ENCODE measurements at places on chromosomes 7 and 10.

GRCh38 chr10:92149261-92149660 is 141.6 kb downstream of the CPEB3 start:
- no peak for DNase-seq

- DNase-seq: no peak
These were observed 45.7 kb downstream of the SEMA3C start for GRCh38 chr7:80873140-80873539.

DNA sequence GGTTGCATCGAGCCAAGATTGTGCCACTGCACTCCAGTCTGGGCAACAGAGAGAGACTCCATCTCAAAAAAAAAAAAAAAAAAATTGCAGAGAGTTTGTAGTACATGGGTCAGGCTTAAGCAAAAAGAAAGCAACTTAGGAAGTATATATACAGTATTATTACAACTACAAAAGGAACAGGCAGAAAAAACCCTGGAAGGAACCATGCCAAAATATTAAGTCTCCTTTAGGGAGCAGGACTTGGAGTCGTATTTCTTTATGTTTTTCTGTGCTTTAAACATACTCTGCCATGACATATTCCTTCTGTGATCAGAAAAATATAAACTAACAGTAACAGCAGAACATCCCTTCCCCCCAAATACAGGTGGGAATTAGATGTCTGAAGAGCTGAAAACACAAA is 144.4 kb downstream of the CUX1 start:
- no peak for DNase-seq

GRCh38 chr10:132407243-132407746 is 10.3 kb downstream of the PWWP2B start:
- DNase-seq: no peak

- no peak for DNase-seq
These were observed 92.6 kb downstream of the CREM start for GRCh38 chr10:35219292-35219691.

DNA sequence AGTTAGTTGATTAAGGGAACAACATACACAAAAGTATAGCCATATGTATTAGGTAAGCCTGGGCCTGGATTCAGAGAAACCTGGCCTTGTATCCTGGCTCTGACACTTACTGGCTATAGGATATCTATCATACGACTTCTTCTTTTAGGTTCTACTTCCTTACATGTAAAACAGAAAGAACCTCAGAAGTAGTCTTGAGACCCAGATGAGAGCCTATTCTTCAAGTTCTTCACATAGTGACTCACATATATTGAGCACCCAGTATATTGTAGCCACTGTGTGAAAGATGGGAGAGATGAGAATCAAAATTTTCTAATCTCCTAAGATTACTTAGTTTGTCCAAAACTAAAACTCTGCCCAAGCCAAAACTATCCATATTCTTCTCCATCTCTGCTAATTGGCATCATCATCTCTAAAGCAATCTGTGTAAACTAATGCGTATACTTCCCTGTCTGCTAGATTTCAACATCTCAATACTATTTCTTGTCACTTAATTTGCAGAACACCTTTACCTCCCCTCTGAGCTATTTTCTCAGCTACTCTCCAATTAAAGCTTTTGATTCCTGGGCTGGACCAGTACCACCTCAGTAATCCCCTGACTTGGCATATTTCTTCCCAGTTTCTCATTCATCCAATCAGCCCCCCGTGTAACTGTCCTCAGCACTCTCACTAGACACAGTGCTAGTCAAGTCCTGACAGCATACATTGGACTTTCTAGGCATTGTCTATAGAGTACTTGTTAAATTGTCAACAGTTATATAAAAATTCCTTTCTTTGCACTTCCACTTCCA is 53.5 kb upstream of the MET start:
- no peak for DNase-seq

GRCh38 chr10:47081264-47081663 is 170.0 kb downstream of the PTPN20 start:
- DNase-seq: no peak

GRCh38 chr7:2567679-2568278 is 9.0 kb downstream of the IQCE start:
- peak; percentile 16 for DNase-seq

GRCh38 chr7:24981171-24981951 is 1.4 kb upstream of the OSBPL3 start:
- no peak for DNase-seq

DNA sequence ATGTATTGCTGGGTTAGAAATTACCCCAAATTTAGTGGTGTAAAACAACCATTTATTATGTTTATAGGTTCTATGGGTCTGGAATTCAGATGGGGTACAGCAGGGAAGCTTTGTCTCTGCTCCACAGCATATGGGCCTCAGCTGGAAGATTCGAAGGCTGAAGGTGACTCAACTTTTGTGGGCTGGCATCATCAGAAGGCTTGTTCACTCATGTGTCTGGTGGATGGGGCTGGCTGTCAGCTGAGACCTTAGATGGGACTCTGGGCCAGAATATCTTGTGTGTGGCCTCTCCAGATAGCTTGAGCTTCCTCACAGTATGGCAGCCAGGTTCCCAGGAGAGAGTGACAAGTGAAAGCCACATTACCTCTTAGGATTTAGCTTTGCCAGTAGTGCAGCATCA is 45.9 kb downstream of the ZNF503 start:
- DNase-seq: no peak

DNA sequence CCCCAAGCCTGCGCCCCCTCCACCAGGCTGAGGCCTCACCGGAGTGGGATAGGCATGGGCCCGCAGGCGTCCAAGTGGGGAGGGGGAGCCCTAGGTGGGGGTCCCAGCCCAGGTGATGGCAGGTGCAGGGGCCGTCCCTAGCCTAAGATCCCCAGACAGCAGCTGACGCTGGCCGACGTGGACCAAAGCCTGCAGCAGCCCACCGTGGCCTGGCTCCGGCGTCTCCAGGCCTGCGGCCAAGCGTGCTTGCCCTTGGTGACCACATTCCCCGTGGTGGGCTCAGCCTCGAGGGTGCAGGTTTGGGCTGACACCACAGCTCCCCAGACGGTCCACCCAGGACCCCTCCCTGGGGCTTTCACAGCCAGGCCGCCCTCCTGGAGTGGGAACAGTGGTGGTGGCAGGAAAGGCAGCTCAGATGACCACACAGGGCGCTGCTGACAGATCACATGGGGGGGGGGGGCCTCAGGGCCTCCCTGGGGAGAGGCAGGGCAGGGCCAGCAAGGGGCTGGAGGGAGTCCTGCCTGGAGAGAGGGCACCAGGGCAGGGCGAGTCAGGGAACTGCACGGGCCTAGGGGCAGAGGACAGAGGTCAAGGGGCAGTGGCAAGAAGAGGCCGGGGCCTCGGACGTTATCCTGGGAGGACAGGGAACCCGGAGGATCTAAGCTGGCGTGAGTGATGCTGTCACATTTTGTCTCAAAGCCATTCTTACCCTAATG is 767 bp upstream of the ADAM8 start:
- DNase-seq: no peak

GRCh38 chr10:4174197-4174596 is 389.2 kb upstream of the KLF6 start:
- no peak for DNase-seq

DNA sequence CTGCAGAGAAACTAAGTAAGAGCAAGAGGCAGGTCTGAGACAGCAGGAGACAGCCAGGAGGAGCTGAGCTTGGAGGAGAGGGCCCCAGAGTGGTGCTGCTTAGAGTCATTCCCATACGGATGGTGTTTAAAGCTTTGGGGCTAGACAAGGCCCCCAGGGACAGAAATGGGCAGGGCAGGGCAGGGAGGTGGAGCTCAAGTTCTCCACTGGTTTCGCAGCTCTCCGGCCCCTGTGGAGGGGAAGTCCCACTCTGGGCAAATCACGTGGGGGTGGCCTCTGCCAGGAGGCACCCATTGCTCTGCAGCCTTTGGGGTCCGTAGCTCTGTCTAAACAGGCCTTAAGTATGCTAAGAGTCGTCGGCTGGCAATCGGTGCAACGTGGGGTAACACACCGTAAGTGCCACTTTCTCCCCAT is 1.0 kb upstream of the PTPRE start:
- no peak for DNase-seq

DNA sequence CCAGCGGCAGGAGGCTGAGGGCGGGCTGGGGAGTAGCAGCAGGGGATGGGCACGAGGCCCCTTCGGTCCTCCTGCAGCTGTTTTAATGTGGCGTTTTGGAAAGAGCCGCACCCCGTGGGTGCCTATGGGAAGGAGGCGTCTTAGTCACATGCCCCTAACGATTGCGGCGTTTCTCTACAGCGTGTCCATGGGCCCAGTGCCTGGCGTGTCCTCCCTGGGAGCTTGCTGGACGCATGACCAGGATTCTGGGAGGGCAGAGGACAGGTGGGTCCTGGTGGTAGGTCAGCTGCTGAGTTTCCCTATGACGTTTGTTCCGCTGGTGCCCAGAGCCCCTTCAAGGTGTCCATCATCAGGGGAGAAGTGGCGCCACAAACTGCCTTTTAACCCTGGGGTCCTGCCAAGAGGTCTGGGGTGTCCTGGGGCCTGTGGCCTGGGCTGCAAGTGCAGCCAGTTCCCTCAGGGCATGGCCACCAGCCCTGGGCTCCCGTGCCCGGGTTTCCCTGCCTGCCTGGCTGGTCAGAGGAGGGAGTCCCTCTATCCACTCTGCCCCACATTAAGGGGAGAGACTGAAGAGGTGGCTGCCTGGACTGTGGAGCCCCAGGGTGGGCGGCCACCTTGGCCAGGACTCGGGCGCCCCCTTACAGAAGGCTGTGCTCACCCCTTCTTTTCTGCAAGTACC is 48.7 kb downstream of the PWWP2B start:
- DNase-seq: no peak

DNA sequence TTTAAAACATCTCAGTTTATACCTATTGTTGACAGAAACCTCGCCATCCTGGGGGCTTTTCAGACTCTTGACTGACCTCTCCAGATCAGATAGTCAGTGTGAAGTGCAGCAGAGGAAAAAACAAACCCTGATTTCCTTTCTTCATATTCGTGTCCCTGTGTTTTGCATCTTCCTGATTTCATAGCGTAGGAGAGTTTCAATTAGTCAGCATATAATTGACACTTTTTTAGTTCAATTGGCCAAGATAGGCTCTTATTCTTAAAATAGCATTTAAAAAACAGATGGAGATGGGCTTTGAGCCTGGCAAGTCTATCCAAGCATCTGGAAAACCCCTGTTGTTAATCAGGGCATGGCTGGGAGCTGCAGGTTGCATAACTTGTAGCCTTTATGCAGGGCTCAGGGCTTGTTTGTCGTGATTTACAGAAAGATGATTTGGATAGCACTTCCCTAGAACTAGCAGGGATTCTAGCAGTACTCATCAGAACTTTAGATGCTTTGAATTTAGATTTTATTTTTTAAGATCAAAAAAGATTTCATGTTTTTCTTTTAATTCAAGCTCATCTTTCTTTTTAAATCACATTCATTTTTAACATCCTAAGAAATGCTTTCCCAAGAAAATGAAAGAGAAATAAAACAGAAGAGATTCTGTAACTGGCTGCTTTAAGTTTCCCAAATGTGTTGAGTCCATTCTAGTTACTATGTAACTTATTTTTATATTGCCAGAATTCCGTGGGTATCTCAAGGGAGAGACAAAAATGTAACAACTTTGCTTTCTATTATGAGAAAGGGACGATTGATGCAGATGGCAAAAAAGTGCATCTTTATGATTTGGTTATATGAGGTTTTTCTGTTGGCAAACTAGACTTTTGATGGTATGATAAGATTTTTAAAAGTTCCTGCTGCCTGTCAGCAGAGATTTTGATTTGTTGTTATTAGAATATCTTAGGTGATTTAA is 270.8 kb upstream of the FZD8 start:
- peak; percentile 41 for DNase-seq

DNA sequence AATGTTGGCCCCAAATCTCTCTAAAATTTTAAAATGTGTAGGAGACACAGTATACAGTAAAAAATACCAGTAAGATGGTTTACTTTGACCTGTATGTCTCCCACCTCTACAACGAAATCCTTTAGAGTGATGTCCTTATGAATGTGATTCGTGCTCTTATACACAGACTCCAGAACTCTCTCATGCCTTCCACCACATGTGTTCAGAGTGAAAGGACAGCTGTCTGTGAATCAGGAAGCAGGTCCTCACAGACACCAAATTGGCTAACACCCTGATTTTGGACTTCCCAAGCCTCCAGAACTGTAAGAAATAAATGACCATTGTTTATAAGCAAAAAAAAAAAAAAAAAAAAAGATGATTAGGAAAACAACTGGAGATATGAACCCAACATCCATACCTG is 35.2 kb downstream of the RNF133 start:
- DNase-seq: no peak

- peak; percentile 64 for DNase-seq
These were observed 14.8 kb upstream of the WNT16 start for GRCh38 chr7:121313793-121314676.

GRCh38 chr10:4034907-4035598 is 250.0 kb upstream of the KLF6 start:
- peak; percentile 9 for DNase-seq

- peak; percentile 99 for DNase-seq
These were observed 23.3 kb downstream of the MYOF start for GRCh38 chr10:93458821-93459257.

DNA sequence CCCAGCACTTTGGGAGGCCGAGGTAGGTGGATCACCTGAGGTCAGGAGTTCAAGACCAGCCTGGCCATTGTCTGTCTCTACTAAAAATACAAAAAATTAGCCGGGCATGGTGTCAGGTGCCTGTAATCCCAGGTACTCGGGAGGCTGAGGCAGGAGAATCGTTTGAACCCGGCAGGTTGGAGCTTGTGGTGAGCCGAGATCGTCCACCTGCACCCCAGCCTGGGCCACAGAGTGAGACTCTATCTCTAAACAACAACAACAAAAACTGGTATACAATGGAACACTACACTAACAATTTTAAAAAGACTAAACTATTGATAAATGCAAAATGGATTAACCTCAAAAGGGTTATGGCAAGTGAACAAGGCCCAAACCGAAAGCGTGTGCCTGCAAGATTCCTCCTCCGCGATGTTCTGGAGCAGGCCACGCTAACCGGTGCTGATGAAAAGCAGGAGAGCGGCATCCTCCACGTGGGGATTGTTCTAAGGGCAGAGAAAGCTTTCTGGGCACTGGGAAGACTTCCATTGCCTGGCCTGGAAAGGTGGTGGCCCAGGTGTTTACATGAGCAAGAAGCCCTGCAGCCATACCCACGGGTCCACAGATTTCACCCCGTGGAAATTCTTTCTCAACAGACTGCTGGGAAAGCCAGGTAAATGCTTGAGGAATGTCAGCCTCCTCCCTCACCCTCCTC is 53.8 kb downstream of the PDGFA start:
- no peak for DNase-seq

DNA sequence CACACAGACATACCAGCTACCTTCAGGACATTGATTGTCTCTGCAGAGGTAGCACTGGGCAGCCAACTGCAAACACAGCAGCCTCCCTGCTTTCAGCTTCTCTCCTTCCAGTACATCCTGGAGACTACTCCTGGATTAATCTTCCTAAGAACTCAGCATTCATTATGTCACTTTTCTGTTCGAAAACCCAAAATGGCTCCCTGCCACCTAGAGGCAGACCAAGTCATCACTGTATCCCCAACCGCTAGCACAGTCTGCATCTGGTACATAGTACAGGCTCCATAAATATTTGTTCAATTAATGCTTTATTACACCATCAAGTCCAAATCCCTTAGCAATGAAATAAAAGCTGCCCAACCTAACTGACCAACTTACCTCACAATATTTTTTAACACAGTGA is 5.0 kb upstream of the SEC31B start:
- no peak for DNase-seq

Measured in fibroblast of skin of left quadriceps (primary cell).